ENCODE measurements at places on chromosomes 13 and 19. TPM values are rescaled to one million over a fixed set of nuclear protein-coding genes. Genes with fewer than 3 reads are reported as not detected.

- DNase-seq = no peak
Measured at GRCh38 chr19:15427991-15428471, 9.2 kb upstream of the AKAP8L start.

DNA sequence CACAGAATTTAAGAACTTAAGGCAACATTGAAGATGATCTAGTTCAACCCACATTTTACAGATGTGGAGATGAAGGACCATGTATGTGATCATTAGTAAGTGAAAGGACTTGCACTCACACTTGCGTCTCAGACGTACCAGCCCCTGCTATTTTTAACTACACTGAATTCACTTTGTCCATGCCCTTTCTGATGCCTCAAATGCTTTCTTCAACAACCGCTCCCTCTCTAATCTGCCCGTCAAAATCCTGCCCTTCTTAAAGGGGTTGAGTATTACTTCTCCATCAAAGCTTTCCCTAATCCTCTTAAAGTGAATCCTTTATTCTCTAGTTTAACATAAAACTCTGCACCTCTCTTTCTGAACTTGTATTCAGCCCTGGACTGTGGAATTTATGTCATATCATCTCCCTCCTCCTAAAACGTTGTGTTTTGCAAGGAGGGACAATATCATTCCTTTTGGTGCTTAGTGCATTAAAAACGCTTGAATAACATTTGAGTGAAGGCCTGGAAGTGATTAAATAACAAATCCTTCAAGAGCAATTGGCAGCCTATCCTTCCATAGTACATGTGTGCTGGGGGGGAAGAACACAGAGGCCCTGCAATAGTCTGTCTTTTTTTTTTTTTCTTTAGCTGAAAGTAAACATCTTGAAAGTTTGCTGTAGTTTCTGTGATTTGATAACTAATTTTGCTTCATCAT is 493.3 kb downstream of the LMO7 start:
- DNase-seq = no peak

- DNase-seq = no peak
Measured at GRCh38 chr13:75612354-75612753, 23.8 kb upstream of the LMO7 start.

- DNase-seq = no peak
Measured at GRCh38 chr13:31681133-31681532, 58.2 kb upstream of the RXFP2 start.

EPN1 gene
- 223 TPM for total RNA-seq

MLLT1 gene
- 37.2 TPM for total RNA-seq

All from Right ventricle myocardium superior (tissue), 1 donor.